NCI-H1417 treated with DMSO at 0.1 percent for 48 hours (cell line): ENCODE measurements at places on chromosomes 11 and 22.

GRCh38 chr11:73271936-73272679, at the start of gene P2RY6:
P2RY6 (plus strand) TSS chr11:73272338; CDS start chr11:73296519, 24,181 bp downstream.
- DNase-seq = no peak

GRCh38 chr11:12413141-12414052, 36.0 kb downstream of the PARVA start:
- no peak for DNase-seq

DNA sequence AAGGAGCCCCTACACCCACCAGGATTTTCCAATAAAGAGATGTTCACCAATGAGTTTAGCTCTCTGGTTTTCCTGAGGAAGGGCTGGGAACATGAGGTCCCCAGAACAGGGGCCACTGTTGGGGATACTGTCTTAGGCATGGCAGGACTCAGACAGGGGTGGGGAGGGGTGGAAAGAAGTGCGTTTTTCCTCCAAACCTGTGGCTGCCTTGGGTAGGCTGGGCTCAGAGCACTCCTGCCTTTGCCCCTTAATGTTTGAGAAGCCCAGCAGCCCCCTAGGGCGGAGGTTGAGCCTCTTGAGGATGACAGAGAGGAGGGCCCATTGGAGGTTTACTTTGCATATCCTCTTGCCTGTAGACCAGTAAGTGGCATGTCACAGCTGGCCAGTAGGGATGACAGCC, 10.6 kb downstream of the MTFP1 start:
- no peak for DNase-seq

DNA sequence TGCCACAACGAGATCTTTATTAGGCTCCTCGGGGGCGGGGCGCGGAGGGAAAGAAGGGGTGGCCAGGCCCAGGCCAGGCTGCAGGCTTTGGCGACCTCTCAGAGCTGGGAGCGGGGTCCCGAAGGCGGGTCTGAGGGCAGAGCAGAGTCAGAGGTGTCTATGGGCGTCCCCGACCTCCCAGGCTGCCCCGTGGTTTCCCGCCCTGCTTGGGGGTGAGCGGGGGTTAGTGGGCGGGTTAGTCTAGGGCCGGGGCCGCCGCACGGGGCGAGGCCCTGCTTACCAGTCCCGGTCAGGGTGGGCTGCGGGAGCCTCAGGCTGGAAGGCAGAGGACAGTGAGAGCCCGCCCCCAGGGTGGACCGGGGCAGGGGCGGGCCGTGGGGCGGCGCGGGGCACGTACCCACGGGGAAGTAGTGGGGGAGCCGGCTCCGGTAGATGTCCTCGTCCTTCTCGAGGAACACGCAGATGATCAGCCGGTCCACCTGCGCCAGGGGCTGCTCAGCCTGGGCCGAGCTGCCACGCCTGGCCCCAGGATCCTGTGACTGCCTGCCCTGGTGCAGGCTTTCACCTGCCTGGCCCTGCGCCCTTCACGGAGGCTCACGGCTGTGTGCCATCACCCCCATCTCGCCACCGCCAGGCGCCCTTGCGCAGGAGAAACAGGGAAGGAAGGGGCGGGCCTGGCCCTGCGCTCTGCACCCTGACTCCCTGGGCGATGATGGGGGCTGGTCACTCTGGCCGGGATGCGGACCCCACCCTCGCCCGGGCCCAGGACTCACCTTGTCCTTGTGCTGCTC, 12.5 kb downstream of the OTUB1 start:
- no peak for DNase-seq

DNA sequence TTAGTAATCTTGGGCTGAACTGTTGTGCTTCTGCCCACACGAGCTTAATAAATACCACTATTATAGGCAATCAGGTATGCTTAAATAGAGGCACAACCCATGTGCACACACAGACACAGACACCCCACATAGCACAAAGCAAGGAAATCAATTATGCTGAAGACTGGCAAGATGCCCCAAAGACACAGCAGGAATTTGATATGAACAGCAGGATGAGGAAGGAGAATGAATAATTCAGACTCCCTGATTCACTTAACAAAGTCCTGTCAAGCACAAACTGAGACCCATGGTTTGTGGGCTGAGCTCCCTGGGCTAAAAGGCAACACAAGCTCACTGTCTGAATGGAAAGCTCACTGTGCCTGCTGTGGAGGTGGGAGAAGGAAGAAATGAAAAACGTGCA, 42.5 kb downstream of the RBFOX2 start:
- no peak for DNase-seq

GRCh38 chr11:100359281-100359680, 327.8 kb upstream of the ARHGAP42 start:
- no peak for DNase-seq

- no peak for DNase-seq
These were observed 29.0 kb downstream of the ELMOD1 start for GRCh38 chr11:107619926-107620325.

DNA sequence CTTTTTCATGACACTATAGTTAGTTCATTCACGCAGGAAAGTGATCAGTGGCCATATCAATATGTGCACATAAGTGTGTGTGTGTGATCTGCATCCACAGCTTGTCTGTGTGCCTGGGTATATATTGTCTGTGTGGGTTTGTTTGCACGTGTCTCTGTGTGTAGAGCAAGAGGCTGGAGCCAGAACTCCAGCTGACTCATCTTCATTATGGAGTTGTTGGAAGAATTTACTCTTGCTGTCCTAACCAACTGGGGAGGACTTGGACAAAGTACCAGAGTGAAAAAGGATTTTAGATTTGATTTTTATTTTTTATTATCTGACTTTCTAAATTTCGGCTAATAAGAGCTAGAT, 63.9 kb downstream of the TP53I11 start:
- no peak for DNase-seq

GRCh38 chr11:59429924-59430516, 3.8 kb upstream of the OR5A2 start:
- no peak for DNase-seq

DNA sequence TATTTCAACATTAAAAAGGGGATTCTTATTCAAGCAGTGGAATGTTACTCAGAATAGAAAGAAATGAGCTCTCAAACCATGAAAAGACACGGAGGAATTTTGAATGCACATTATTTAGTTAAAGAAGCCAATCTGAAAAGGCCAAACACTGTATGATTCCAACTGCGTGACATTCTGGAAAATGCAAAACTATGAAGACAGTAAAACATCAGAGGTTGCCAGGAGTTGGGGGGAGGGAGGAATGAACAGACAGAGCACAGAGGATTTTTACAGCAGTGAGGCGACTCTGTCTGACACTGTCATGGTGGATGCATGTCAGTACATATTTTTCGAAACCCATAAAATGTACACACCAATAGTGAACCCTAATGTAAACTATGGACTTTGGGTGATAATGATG, 22.9 kb upstream of the THY1 start:
- no peak for DNase-seq

- DNase-seq = no peak
These were observed 44.7 kb downstream of the IRAG1 start for GRCh38 chr11:10648871-10649270.

GRCh38 chr11:74370123-74370522, 28.1 kb downstream of the PGM2L1 start:
- DNase-seq = no peak

GRCh38 chr11:80718611-80719291, 1277.9 kb upstream of the TENM4 start:
- no peak for DNase-seq
